ENCODE measurements at places on chromosomes 16 and 17.

- DNase-seq: no peak
Measured at GRCh38 chr17:76327696-76328095, 19.6 kb upstream of the QRICH2 start.

GRCh38 chr17:13544292-13544691, 57.4 kb downstream of the HS3ST3A1 start:
- no peak for DNase-seq

GRCh38 chr17:4375039-4375748, 8.7 kb upstream of the UBE2G1 start:
- DNase-seq: peak; percentile 17

- no peak for DNase-seq
Measured at GRCh38 chr17:54435966-54436365, 464.7 kb upstream of the TOM1L1 start.

- no peak for DNase-seq
Measured at GRCh38 chr16:74372369-74372768, 3.7 kb upstream of the NPIPB15 start.

DNA sequence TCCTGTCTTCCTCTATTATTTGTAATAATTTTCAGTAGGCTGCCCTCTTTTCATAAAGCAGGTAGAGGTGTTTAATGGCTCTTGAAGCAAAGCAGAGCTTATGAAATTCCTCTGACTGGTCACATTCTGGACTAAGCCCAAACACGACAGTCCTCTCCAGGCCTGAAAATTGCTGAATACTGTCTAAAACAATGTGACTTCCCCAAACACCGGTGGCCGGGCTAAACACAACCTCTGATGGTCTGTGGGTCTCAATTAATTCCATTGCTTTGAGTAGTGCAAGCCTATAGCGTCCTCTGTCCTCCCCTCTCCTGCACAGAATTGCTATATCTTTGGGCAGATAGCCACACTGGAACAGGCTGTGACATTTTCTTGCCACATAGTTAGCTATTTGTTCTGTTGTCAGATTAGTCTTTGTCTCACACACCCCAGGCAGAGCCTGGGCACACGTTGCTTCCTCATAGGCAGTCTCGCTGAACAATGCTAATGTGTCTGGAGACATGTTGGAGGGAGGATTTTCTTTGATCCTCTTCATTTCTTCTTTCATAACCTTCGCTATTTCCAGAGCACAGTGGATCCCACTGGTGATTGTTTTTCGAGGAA, 10.8 kb upstream of the SLFN12L start:
- no peak for DNase-seq

DNA sequence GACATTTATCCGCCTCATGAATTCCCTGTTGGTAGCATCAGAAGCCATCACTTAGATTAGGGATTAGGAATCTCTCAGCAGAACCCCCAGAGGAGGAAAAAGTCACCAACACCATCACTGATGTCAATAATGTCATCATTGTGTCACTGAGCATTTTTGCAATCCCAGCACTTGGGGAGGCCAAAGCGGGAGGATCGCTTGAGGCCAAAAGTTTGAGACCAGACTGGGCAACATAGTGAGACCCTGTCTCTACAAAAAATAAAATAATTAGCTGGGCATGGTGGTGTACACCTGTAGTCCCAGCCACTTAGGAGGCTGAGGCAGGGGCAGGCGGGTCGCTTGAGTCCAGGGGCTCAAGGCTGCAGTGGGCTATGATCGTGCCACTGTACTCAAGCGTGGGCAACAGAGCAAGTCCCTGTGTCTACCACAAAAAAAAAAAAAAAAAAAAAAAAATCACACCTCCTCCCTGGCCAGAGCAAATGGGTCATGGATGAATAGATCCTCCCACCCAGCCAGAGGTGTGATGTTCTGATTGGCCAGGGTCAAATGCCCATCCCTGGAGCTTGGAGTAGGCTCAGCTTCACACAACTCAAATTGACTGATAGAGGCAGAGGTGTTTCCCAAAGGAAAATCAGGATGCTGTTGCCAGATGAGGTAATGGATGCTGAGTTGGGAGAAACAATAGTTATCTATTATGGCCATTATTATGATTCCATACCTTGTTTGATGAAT, 31.6 kb downstream of the VWA3A start:
- no peak for DNase-seq

GRCh38 chr16:57585051-57585687, 42.7 kb downstream of the ADGRG5 start:
- no peak for DNase-seq

GRCh38 chr16:3349175-3349574, 6.5 kb upstream of the OR2C1 start:
- DNase-seq: no peak

- DNase-seq: no peak
Measured at GRCh38 chr17:61967729-61968128, 39.9 kb upstream of the INTS2 start.

DNA sequence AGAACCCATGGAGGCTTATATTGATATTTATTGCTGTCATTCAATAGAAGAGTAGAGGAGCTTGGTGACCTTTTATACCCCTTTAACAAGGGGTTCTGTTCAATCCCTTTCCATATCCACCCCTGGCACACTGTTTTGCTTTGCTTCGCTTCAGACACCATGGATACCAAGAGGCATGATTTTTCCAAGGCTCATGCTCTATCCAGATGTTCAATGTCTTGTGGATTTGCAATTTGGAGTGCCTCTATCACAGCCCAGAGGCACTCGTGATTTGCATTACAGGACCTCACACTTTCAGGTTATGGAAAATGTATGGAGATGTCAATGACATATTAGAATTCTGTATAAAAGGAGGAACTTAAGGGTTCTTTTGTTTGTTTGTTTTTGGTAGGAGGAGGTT, 21.5 kb downstream of the CFAP20 start:
- no peak for DNase-seq

- no peak for DNase-seq
Measured at GRCh38 chr17:13736916-13737315, 135.2 kb upstream of the HS3ST3A1 start.

GRCh38 chr17:8740486-8740885, 4.2 kb downstream of the CCDC42 start:
- DNase-seq: peak; percentile 64

- DNase-seq: peak; percentile 92
Measured at GRCh38 chr17:82494236-82495055, 25.1 kb upstream of the FOXK2 start.

- DNase-seq: no peak
Measured at GRCh38 chr16:86886651-86887050, 308.3 kb downstream of the FOXL1 start.

DNA sequence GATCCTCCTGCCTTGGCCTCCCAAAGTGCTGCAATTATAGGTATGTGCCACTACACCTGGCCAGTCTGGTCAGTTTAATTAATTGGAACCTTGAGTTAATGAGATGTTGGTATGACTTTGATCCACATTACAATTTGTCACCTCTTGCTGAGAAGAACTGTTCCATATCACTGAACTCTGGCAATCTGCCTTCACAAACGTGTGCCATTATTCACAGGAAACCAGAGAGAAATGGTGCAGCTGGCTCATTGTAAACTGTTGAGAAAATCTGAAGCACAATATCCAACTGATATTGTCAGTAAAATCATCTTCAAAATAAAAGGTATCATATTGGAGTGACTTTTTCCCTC, 39.3 kb upstream of the YPEL2 start:
- no peak for DNase-seq

GRCh38 chr16:68535331-68535730, 3.8 kb upstream of the ZFP90 start:
- no peak for DNase-seq

DNA sequence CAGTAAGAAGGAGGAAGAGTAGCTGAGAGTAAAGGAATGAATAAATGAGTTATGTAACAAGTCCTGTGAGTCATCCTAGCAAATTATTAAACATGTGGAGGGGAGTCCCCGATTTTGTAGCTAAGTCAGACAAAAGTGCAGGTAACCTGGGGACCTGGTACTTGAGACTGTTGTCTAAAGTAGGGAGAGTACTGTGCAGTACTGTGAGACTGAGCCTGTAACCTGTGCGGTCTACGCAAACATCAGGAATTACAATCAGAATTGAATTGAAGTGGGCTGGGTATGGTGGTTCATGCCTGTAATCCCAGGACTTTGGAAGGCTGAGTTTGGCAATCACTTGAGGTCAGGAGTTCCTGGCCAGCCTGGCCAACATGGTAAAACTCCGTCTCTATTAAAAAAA, 35.7 kb downstream of the IKZF3 start:
- DNase-seq: no peak

DNA sequence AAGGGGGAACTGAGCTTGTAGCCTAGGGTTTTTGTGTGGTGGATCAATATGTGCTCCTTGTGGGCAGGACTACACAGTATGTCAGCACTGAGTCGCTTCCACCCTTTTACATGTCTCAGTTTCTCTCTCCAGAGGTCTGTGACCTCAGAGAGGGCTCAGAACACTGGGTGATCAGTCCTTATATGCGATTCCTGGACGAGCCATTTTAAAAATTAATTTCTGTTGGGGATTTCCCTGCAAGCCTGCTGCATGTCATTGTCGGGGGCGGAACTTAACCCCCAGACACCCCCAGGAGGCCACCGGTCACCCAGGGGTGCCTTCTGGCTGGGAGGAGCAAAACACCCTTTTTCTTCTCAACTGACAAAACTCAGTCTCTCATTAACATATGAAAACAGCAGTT, 14.1 kb downstream of the DHRS7B start:
- DNase-seq: no peak

DNA sequence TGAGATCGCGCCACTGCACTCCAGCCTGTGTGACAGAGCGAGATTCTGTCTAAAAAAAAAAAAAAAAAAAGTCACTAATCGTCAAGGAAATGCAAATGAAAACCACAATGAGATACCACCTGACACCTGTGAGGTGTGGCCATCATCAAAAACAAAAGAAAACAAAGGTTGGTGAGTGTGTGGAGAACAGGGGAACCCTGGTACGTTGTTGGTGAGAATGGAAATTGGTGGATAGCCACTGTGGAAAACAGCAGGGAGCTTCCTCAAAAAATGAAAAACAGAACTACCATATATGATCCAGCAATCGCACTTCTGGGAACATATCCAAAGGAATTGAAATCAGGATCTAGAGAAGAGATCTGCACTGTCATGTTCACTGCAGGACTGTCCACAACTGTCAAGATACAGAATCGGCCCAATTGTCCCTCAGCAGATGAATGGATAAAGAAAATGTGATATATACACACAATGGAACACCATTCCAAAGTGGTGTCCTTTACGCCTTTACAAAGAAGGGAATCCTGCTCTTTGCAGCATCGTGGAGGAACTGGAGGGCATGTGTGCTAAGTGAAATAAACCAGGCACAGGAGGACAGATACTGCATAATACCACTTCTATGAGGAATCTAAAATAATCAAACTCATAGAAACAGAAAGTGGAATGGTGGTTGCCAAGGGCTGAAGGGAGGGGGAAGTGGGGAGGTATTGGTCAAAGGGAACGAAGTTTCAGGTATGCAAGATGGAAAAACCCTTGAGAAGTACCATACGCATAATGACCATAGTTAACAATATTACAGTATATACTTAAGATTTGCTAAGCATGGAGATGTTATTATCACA, 63.5 kb upstream of the PLCG2 start:
- DNase-seq: no peak

DNA sequence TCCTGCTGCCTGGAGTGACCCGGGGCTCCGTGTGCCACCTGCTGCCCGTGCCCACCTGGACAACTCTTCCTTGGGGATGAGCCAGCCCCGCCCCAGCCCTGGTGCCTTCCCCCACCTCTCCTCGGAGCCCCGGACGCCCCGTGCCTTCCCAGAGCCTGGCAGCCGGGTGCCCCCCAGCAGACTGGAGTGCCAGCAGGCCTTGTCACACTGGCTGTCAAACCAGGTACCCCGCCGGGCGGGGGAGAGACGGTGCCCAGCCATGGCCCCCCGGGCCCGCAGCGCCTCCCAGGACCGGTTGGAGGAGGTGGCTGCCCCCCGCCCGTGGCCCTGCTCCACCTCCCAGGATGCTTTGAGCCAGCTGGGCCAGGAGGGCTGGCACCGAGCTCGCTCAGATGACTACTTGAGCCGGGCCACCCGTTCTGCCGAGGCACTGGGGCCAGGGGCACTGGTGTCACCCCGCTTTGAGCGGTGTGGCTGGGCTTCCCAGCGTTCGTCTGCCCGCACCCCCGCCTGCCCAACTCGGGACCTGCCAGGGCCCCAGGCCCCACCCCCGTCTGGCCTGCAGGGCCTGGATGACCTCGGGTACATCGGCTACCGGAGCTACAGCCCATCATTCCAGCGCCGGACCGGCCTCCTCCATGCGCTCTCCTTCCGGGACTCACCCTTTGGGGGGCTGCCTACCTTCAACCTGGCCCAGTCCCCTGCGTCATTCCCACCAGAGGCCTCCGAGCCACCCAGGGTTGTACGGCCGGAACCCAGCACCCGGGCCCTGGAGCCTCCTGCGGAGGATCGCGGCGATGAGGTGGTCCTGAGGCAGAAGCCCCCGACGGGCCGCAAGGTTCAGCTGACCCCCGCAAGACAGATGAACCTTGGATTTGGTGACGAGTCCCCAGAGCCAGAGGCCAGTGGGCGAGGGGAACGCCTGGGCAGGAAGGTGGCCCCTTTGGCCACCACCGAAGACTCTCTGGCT, 38.4 kb downstream of the ARHGAP23 start:
- DNase-seq: no peak

- no peak for DNase-seq
Measured at GRCh38 chr16:50731130-50731988, 10.5 kb upstream of the CYLD start.

DNA sequence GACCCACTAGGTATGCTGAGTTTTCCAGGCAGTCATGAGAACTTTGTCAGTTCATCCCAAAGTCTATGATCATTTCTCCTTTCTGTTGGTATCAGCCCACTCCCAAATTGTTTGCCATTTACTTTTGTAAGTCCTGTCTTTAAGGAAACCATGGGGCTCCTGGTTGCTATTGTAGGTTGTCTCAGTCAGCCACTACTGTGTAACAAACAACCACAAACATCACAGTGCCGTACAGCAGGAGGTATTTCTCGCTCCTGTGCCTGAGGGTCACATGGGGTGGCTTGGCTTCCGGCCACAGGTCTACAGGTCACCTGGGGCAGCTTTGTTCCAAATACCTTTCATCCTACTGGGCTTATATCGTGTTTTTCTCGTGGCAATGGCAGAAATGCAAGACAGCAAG, 71.6 kb downstream of the C17orf67 start:
- no peak for DNase-seq

GRCh38 chr17:64041912-64042311, 21.5 kb upstream of the ICAM2 start:
- no peak for DNase-seq
